ENCODE measurements at places on chromosomes 3 and 15. TPM values are rescaled to one million over a fixed set of nuclear protein-coding genes. Genes with fewer than 3 reads are reported as not detected.

Gene IL17RC
- total RNA-seq: 88.9 TPM

Gene TMEM44
- total RNA-seq: 2.0 TPM

Gene PPM1L
- total RNA-seq: 37.9 TPM

Gene LCMT2
- total RNA-seq: 5.4 TPM

Gene DUOXA2
- total RNA-seq: not detected

Gene ROBO2
- 0.27 TPM for total RNA-seq

Gene OR5K2
- not detected for total RNA-seq

DNA sequence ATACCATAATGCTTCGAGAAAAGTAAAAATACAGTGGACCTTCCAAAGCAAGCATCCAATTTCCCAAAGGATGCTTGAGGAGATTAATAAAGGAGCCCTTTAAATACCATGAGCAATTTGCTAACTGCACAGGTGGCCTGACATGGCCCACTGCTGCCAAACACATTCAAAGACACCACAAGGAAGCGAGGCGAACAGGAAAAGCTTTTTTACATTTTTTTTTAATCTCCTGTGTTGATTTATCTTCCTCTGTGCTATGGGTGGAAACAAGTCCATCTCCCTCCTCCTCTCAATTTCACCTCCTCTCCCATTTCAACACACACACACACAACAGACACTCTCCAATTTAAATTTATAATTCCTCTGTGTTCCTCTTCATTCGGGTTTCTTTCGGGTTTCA, 243.4 kb downstream of the IGSF11 start:
- no peak for DNase-seq
- no peaks in the 10 kb centered on the region for H3K27me3 ChIP-seq
- H3K36me3 ChIP-seq: no peaks in the 10 kb centered on the region
- H3K27ac ChIP-seq: no peak overlapping the region
- no peak overlapping the region for H3K4me3 ChIP-seq

DNA sequence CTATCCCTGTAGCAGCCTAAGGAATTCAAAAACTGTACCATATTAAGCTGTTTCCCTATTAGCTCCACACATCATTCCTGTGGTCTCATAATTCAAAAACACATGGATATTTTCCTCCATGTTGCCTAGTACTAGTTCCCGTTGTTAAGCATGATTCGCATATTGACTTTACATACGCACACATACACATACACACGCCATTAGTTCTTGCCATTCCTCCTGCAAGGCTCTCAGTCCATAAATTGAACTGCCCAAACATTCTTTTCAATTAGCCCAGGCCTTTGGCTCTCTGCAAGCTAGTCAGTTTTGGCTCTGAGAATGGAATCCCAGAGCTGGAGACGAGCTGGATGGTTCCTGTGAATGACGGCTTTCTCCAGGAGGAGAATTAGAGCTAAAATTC, 57.2 kb upstream of the RAD18 start:
- no peaks in the 10 kb centered on the region for H3K36me3 ChIP-seq
- no peak overlapping the region for H3K4me3 ChIP-seq
- H3K27me3 ChIP-seq: no peaks in the 10 kb centered on the region
- no peak overlapping the region for H3K27ac ChIP-seq

- no peaks in the 10 kb centered on the region for H3K36me3 ChIP-seq
- no peak overlapping the region for H3K4me3 ChIP-seq
- DNase-seq: no peak
- no peaks in the 10 kb centered on the region for H3K27me3 ChIP-seq
- H3K27ac ChIP-seq: no peak overlapping the region
Measured at GRCh38 chr15:57343498-57343897, 32.8 kb upstream of the CGNL1 start.

DNA sequence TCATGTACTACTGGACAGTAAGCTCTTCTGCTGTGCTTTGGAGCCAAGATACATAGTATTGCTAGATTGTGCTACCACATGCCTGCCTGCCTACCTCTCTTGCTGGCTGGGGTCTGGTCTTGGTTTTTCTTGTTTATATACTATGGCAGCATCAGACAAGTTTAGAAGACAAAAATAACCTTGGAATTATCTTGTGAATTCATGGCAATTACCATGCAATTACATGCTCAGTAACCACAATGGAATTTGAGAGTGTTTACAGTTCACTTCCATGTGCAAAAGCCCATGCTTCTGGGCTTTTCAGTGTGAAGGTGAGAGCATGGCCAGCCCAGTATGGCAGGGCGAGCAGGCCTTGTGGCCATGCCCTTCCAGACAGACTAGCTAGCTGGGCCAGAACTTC, 48.0 kb upstream of the C15orf61 start:
- no peak overlapping the region for H3K27ac ChIP-seq
- DNase-seq: no peak
- H3K36me3 ChIP-seq: no peaks in the 10 kb centered on the region
- no peaks in the 10 kb centered on the region for H3K4me1 ChIP-seq
- H3K4me3 ChIP-seq: no peak overlapping the region

DNA sequence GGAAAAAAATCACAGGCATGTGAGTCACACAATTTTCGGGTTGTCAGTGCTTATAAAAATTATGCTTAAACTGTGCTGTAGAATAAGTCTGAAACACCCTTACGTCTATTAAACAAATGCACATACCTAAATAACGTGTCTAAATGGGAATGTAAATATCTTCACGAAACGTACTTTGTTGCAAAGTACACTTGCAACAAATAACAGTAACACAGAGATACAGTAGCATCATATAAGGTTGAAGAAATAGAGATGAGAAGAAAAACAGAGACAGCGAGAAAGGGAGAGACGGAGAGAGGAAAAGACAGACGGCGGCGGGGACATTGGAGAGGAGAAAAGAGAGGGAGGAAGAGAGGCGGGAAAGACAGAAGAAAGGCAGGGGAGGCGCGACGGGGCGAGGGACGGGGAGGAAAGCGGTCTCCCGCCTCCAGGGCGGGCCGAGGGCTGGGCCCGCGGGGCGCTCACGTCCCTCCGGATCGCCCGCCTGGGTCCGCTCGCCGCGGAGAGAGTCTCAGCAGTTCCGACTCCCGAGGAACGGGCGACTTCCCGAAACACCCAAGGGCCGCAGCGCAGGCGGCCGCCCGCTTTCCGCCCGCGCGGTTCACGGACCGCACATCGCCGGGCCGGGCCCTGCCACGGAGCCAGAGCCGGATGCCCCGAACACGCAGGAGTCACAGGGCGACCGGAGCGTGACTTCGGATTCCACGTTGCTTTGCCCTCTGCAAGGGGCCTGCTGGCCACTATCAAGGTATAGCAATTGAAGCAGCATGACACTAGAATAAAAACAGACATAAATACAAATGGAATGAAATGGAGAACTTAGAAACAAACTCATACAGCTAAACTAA, 153.4 kb downstream of the LMLN start:
- H3K4me3 ChIP-seq: peak overlapping the region; percentile 7
- peaks cover 43% of the 10 kb centered on the region for H3K27me3 ChIP-seq
- H3K27ac ChIP-seq: no peak overlapping the region
- H3K36me3 ChIP-seq: no peaks in the 10 kb centered on the region

DNA sequence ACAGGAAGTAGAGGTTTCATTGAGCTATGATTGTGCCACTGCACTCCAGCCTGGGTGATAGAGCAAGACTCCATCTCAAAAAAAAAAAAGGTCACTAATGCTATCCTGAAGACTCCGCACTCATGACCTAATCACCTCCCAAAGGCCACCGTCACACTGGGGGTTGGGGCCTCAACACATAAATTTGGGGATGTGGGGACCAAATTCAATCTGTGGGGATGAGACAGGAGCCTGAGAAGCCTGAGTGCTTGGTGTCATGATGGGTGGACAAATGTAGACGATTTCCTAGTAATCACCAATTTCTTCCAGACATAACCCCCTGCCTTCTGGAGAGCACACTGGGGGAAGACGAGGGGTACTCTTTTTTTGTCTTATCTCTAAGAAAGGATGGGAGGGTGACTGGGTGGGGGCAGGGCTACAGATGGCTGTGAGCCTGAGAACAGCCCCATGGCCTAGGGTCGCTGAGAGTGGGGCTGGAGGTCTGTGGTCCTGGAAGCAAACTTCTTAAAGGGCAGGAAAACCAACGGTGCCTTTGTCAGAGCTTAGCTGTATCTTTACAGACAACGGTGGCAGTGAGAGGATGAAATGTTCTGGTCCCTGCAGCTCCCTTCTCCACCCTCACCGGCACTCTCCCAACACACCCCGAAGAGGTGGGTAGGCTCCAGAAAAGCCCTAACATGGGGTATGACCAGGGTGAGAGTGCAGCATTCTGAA, 16.6 kb upstream of the KLF13 start:
- no peak overlapping the region for H3K27ac ChIP-seq
- H3K36me3 ChIP-seq: no peaks in the 10 kb centered on the region
- H3K4me3 ChIP-seq: no peak overlapping the region
- no peak for DNase-seq
- no peaks in the 10 kb centered on the region for H3K4me1 ChIP-seq
- H3K27me3 ChIP-seq: no peaks in the 10 kb centered on the region

- DNase-seq: no peak
- H3K4me1 ChIP-seq: peaks cover 33% of the 10 kb centered on the region
- peak within 1 kb of the TSS; percentile 49 for H3K4me3 ChIP-seq
- H3K27ac ChIP-seq: no peak within 1 kb of the TSS
- peaks cover 18% of the 10 kb centered on the region for H3K27me3 ChIP-seq
Measured at GRCh38 chr3:46701181-46701939, at the start of gene TMIE. TSS of gene TMIE (plus strand) at chr3:46701392. CDS start at chr3:46701488, 96 bp downstream.

DNA sequence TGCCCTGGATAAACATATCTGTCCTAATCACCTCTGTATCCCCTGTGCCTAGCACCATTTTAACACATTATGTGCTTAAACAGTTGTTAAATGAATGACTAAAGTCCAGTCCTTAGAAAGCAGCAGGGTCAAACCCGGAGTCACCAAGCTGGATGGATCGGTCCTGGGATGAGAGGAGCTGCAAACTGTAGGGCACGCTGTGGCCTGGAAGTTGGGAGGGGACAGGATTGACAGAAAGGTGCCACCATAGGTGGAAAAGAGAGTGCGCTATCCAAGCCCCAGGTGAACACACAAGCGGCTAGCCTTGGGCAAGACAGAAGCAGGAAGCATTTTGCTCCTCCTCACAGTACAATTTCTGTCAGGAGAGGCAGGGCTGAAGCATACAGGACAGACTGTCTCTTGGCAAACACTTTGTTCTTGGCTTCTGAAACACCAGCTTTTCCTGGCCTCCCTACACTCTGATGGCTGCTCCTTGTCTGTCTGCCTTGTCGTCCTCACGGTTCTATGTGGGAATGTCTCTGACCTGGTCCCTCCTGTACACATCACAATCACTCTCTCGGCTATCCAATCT, 48.4 kb upstream of the KY start:
- no peak for DNase-seq
- H3K27me3 ChIP-seq: no peaks in the 10 kb centered on the region
- H3K27ac ChIP-seq: no peak overlapping the region

DNA sequence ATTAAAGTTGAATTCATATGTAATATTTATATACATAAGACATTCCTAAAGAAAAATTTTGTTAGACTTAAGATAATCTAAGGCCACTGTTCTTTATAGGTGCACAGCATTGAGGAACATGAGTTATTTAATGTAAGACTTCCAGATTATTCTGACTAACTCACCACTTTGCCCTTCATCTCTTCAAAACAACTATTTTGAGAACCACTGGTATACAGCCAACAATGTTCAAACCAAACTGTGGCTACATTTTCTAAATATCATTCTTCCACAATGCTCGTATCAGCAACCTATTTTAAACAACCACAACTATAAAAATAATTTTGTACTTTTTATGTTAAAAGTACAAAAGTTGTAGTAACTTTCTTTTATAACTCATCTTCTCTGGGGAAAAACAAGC, 199.8 kb upstream of the ALCAM start:
- no peaks in the 10 kb centered on the region for H3K4me1 ChIP-seq
- no peak overlapping the region for H3K4me3 ChIP-seq
- H3K36me3 ChIP-seq: no peaks in the 10 kb centered on the region
- no peak overlapping the region for H3K27ac ChIP-seq

GRCh38 chr3:47979070-47979469, 37.1 kb downstream of the MAP4 start:
- no peak overlapping the region for H3K4me3 ChIP-seq
- DNase-seq: no peak
- H3K27ac ChIP-seq: no peak overlapping the region
- H3K27me3 ChIP-seq: no peaks in the 10 kb centered on the region

DNA sequence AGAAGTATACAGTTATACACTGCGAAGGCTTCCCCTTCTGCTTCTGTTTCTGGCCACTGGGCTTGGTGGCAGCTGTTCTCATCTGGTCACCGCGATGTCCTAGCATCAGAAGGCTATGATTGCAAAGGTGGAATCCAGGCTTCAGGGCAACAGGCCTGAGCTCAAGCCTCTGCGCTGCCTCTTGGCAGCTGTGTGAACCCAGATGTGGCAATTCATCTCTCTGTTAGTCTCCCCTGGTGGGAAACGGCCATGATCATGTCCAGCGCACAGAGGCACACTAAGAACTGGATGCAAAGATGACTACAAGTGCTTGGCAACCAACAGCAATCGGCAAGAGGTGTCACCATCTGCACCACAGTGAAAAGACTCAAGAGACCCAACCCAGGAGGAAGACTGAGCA, 78.9 kb downstream of the PCSK6 start:
- no peak overlapping the region for H3K4me3 ChIP-seq
- no peaks in the 10 kb centered on the region for H3K36me3 ChIP-seq
- no peak overlapping the region for H3K27ac ChIP-seq
- DNase-seq: no peak
- no peaks in the 10 kb centered on the region for H3K27me3 ChIP-seq
- H3K4me1 ChIP-seq: no peaks in the 10 kb centered on the region

DNA sequence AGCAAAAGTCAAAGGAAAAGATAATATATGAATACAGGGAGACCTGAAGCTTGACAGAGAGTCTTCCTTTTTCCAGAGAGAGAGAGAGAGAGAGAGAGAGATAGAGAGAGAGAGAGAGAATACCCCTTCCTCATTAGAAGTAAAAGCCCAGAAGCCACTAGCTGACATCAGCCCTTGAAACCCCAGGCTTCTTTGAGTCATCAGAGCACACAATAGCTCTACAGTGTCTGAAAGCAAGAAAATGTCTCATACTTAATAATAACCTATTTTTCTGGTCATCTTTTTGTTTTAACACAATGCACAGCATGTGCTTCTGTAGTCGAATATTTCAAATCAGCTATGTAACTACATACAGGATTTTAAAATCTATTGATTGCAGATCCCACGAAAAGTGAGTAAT, 109.2 kb upstream of the NANOGP8 start:
- H3K27ac ChIP-seq: no peak overlapping the region
- DNase-seq: no peak
- peaks cover 20% of the 10 kb centered on the region for H3K4me1 ChIP-seq
- no peak overlapping the region for H3K4me3 ChIP-seq
- H3K36me3 ChIP-seq: no peaks in the 10 kb centered on the region
- no peaks in the 10 kb centered on the region for H3K27me3 ChIP-seq

All from sigmoid colon (tissue), 7 donors.